ENCODE measurements at places on chromosomes 7 and 10.
A peak's percentile ranks its signal among the peaks of the same experiment; 100 is the strongest.

DNA sequence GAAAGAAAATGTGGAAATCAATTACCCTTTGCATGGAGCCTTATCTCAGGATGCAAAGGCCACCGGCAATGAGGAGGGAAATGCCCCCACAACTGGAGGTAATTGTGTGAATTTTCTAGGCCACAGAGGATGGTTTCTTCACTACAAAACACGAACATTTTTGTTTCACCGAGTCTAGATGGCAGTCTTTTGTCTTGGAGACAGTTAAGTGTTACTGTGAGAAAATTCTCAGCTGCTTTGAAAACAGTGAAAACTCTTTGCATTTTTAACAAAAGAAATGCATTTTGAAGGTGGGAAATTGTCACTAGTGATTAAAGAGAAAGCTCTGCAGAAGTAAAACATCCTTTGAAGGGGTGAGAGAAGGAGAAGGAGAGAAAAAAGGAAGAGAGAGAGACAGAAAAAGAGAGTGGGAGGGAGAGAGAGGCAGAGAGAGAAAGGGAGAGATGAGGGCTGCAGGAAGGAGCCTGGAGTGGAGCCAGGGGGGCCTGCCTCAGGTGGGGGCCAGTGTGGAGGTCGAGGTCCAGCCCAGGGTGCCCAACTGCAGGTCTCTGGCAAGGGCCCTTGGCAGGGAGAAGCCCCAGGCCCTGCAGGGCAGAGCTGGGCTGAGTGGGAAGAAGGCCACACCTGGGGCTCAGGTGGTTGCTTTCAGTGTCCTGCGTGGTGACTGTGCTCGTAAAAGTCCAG lies 261.4 kb downstream of the ADARB2 start:
- DNase-seq, result no peak

GRCh38 chr7:114711241-114711640 lies 210.7 kb upstream of the MDFIC start:
- no peak for DNase-seq

GRCh38 chr10:101817337-101818118 lies 716 bp downstream of the OGA start:
- no peak for DNase-seq

- no peak for DNase-seq
These were observed 25.4 kb downstream of the RBM33 start for GRCh38 chr7:155669717-155670505.

GRCh38 chr10:70845256-70845655 lies 29.5 kb downstream of the SGPL1 start:
- no peak for DNase-seq

DNA sequence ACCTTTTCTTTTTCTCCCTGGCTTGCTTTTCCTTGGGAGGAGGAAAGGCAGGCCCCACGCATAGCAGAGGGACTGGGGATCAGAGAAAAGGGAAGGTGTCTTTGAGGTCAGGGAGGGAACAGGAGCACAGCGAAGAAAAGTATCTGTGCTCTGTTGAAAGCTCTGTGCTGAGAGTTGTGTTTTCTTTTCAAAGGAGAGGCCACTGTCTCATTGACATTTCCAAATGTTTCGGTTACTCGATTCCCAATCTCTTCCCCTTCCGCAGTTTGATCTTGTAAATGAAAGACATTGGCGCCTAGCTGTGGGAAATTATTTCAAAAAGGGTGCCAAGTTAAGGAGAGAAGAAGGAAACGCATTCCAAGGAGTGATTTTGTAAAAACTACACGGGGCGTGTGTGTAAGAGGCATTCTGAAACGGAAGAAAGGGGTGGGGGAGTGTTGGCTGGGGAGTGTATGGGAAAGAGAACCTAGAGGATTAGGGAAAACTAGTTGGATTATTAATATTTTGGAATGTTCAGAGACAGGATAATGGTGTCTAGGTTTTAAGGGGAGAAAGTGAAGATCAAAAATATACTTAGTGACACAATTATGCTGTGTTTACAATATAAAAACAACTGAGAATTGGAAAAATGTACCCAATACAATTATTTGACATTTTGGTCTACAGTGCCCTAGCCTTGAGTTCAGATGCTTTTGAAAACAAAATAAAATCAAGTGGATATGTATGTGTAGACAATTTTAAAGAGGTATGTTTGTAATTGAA lies 708 bp downstream of the KLHDC10 start:
- no peak for DNase-seq

- no peak for DNase-seq
These were observed 107.6 kb downstream of the CNNM2 start for GRCh38 chr10:103025696-103026095.

DNA sequence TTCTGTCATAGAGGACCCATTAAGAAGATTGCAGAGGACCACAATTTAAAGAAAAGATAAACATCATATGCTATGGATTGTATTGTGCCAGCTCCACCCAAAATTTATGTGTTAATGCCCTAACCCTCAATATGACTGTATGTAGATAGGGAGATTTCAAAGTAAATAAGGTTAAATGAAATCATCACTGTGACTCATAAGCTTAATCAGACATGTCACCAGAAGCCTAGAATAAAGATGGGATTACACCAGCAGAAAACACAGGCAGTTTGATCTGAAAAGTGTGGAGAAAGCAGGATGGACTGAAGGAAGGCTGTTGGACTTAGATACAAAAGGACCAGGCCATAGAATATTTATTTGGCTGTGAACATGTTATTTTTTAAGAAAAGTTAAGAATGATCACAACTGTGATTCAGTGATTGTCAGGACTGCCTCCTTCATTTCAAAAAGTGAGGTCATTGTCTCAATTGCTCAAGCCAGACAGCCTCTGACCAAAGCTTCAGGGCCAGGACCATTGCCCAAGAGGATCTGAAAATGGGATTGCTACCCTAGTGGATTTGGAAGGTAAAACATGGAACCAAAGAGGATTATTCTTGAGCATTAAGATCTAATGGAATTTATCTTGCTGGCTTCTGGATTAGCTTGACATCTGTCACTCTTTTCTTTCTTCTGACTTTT lies 270.8 kb upstream of the POM121L12 start:
- DNase-seq, result no peak

DNA sequence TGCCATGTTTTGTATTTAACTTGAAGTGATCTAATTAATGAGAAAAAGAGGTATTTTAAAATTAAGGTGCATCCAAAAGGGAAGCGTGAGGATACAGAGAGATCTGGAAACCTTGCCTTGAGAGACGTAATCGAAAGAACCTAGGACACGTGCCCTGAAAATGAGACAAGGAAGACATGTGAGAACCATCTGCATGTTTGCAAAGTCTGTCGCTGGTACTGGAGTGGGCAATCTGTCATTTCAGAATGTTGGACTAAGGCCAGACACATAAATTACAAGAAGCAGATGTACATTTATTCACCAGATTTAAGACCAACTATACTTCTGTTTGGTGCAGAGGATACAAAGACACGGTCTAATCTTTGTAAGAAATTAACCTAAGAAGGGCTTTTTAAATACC lies 9.2 kb downstream of the AGR2 start:
- no peak for DNase-seq

DNA sequence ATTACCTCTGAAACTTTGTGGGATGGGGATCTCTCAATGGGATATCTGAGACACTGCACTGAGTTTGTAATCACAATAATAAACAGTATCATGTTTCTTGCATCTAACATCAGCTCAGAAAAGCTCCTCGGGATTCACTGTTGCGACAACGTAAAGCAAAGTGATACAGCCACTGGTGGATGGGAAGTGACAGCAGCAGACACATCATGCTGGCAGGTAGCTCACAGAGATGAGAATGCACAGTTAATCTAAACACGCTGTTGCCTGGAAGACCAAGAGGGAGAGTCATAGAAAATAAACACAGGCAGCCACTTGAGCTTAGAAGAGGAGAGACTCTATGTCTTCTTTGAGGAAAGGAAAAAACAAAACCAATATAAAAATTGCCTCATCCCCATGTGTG lies 513.8 kb downstream of the MAGI2 start:
- DNase-seq, result no peak

- DNase-seq, result no peak
These were observed 77.0 kb downstream of the PFKFB3 start for GRCh38 chr10:6279540-6280267.

- no peak for DNase-seq
These were observed 18.6 kb downstream of the AKR1C2 start for GRCh38 chr10:4984971-4985594.

DNA sequence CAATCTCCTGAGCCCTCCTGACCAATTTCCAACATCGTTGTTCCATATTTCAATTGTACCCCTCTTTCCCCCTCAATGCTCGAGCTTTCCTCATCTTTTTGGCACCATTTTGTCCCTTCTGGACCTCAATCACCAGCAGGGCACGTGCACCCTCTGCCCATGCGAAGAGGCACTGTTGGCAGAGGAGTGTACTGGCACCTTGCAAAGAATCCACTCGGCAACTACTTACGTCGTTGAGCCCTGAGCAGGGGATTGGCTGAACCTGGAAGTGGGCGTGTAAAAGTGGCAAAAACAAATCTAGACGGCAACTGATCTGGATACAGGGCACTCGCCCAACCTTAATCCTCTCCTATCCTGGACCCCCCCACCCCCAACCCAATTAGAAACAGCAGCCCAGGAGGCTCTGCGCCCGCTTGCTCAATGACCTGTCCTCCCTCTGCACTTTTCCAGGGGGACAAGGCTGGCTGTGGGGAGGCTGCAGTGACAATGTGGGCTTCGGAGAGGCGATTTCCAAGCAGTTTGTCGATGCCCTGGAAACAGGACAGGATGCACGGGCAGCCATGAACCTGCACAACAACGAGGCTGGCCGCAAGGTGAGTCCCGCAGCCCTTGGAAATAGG lies 18.8 kb downstream of the WNT8B start:
- peak; percentile 81 for DNase-seq

GRCh38 chr7:148967602-148968001 lies 60.7 kb downstream of the PDIA4 start:
- DNase-seq, result no peak

GRCh38 chr10:51063659-51064535 lies 10.4 kb upstream of the PRKG1 start:
- DNase-seq, result no peak

DNA sequence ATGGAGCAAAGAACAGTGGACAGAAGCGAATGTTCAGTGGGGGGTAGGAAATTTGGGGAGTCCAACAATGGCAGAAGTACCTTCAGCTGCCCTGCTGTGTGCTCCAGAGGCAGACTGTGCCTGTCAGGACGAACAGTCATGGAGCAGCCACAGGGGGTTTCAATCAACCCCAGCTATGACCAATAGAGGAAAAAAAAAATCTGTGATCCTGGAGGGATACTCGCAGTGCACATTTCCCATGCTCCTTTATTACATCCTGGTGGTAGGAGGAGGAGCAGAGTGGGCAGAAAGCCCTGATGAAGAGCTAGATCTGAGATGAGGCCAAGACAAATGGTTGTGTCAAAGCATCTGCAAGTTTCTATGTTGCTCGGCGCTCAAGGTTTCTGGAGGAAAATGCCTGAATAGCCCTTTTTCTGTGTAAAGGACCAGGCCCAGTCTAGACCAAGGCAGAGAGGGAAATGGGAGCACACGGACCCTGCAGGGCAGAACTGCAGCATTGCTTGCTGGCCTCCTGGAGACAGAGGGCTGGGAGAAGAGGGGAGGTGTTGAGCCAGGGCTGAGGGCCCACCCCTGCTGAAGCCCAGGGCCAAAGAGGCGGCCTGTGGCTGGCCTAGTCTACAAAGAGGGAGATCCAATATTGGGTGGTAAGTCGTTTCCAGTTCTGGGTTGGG lies 201.5 kb downstream of the GRID1 start:
- DNase-seq, result no peak

- DNase-seq, result no peak
These were observed 220.0 kb upstream of the SEMA3C start for GRCh38 chr7:81138870-81139269.

- no peak for DNase-seq
These were observed 590.0 kb downstream of the NRG3 start for GRCh38 chr10:82464966-82465365.

DNA sequence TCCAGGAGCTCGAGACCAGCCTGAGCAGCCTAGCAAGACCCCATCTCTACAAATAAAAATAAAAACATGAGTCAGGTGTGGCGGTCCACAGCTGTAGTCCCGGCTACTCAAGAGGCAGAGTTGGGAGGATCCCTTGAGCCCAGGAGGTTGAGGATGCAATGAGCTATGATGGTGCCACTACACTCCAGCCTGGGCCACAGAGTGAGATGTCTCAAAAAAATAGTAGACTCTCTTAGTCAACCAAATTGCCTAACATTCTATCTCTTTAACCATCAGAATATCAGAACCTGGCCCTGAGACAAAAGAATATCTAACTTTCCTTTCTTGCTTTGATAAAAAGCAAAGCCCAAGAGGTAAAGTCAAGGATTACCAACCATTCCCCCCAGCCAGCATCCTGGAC lies 35.0 kb upstream of the CUX1 start:
- no peak for DNase-seq

- no peak for DNase-seq
These were observed 316.8 kb upstream of the MTPN start for GRCh38 chr7:136293841-136294391.

GRCh38 chr10:7541137-7542087 lies 125.4 kb downstream of the ITIH5 start:
- DNase-seq, result no peak

GRCh38 chr10:70575486-70575873 lies 27.1 kb downstream of the PRF1 start:
- DNase-seq, result no peak

GRCh38 chr7:112152186-112152585 lies 54.0 kb downstream of the DOCK4 start:
- DNase-seq, result no peak

- no peak for DNase-seq
These were observed 14.0 kb downstream of the ADAM8 start for GRCh38 chr10:133262696-133263095.

GRCh38 chr7:2666588-2667250 lies 21.3 kb upstream of the AMZ1 start:
- no peak for DNase-seq

DNA sequence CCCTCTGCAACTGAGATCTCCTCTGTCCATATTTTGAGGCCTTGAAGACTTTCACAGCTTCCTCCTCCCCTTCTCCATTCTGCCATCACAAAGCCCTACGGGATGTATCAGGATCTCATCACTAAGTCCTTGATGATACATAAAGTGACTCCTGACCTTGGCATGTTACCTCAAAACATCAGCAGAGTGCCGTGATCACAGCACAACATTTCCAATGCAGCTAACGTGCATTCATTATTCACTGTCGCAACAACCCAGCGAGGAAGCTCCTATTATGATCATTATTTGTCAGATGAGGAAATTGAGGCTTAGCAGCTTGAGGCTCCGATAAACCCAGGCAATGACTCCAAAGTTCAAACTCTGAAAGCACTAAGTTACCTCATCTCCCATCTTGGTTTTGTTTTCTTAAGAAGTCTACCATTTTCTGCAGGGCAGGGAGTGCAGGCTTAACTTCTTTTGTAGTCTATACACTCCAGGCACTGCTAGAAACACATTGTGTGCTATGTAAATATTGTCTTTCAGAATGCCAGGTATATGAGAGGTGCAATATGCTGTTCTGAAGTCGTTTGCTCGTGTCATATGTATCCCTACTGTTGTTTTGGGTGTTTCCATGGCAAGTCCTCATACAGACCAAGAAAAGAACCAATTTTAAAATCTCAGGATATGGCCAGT lies 80.6 kb upstream of the C1QL3 start:
- DNase-seq, result no peak

GRCh38 chr7:105896407-105896911 lies 20.1 kb upstream of the ATXN7L1 start:
- DNase-seq, result no peak

Data from activated T-helper 1 cell treated with anti-CD3 and anti-CD28 coated beads, Interleukin-2, amount 50 U/mL, for 16 hours (primary cell).